ENCODE measurements at places on chromosomes 7 and 10.

DNA sequence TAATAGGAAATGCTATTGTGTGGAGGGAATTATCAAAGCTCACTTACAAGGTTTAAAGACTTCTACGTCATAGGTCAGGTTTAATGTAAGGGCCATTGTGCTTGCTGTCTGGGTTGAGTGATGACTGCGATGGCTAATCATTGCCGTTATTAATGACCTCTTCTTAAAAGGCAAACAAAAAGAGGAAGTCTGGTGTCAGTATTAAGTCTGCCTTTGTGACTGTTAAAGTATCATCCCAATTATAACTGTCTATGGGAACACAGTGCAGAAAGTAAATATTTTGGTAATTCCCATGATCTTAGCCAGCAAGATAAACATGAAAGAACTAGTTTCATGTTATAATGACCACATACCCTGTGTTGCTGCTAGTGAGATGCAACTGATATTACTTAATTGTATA lies 382.4 kb downstream of the BBS9 start:
- no peak for DNase-seq

DNA sequence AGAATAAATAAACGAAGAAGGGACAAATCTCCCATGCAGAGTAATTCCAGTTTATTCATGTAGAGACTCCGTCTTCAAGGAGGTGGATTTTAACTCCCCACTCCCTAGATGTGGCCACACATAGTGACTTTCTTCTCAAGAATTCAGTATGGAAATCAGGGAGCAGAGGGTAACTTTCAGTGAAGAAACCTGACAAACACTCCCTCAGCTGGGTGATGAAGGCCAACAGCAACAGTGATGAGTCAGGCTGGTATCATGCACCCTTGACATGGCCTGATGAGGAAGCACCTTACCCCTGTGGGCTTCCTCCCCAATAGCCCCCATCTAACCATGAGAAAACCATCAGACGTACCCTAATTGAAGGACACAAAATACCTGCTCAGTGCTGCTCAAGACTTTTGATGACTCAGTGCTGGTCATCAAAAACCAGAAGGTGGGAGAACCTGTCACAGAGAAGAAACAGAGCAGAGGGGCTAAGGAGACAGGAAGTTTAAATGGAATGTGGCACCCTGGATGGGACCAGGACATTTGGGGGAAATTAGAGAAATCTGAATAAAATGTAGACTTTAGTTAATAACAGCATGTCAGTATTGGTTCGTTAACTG lies 50.6 kb downstream of the ADAMTS14 start:
- no peak for DNase-seq

DNA sequence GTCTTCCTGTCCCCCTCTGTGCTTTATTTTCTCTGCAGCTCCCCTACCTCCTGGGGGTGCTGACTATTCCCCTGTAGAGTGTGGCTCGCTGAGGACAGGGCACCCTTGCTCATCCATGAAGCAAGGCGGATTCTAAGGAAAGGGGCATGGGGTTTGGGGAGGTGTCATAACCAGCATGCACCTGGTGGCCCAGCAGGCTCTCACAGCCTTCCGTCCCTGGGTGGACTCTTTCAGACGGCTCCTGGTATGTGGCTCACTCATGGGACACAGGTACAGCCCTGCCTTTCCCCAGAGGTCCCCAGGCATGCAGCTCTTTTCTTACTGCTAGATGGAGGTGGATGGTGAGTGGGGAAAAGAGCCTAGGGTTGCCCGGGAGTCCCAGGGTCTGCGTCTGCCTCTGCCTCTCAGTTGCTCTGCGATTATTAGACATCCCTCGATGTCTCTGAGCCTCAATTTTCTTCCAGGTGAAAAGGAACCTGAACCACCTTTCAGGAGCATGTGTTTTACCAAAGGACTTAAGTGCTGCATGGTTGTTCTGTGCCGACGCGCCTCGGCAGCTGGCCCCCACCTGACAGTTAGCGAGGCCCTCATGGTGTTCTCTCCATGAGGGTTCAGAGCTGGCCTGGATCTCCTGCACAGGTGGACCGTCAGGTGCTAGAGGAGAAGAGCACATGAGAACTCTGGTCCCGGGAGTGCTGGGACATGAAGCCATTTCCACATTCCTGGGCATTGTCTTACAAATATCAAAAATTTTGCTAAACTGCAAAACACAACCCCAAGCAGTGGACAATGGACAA lies 172.5 kb upstream of the SHH start:
- DNase-seq: no peak

DNA sequence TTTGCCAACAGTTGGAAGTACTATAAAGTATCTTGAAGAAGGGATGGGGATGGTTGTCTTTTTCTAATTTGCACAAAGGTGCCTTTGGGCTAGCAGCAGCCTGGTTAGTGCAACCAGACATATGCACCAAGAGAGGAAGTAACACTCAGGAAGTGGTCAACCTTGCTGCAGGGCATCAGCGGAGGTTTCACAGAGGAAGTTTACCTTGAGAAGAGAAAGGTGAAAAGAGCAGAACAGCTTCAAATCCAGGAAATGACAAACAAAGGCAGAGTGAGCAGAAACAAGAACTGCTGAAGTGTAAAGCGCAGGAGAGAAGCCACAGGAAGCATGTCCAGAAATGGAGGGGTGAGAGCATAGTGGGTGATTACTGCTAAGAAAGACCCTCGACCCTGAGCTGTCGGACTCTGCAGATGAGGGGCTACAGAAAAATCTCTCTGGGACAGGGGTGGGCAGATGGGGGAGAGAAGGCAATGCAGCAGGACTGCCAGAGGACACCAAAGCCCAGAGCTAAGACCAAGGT lies 66.9 kb downstream of the STK17A start:
- DNase-seq: no peak

GRCh38 chr7:146331369-146331768 lies 214.8 kb downstream of the CNTNAP2 start:
- no peak for DNase-seq

GRCh38 chr7:6614953-6615722 lies at the start of gene ZNF853:
TSS of gene ZNF853 (plus strand) at chr7:6615610. CDS start at chr7:6616175, 565 bp downstream.
- DNase-seq: no peak

DNA sequence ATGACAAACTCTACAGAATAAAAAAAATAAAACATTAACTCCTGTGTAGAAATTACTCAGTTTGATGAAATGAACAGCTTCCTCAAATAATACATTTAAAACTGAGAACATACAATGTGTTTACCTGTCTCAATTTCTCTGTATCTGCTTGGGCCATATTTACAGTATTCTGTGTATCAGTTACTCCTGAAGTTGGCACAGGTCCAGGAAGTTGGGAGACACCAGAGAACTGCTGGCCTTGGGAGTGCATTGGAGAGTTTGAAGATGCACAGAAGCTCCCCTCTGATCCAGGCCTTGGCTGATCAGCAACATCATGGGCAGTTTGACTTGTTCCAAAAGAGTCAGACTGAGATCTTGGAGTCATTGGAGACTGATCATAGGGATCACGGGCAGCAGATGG lies 155.1 kb downstream of the GALNT11 start:
- DNase-seq: no peak

- no peak for DNase-seq
Measured at GRCh38 chr7:46444256-46444655, 523.2 kb upstream of the IGFBP3 start.

DNA sequence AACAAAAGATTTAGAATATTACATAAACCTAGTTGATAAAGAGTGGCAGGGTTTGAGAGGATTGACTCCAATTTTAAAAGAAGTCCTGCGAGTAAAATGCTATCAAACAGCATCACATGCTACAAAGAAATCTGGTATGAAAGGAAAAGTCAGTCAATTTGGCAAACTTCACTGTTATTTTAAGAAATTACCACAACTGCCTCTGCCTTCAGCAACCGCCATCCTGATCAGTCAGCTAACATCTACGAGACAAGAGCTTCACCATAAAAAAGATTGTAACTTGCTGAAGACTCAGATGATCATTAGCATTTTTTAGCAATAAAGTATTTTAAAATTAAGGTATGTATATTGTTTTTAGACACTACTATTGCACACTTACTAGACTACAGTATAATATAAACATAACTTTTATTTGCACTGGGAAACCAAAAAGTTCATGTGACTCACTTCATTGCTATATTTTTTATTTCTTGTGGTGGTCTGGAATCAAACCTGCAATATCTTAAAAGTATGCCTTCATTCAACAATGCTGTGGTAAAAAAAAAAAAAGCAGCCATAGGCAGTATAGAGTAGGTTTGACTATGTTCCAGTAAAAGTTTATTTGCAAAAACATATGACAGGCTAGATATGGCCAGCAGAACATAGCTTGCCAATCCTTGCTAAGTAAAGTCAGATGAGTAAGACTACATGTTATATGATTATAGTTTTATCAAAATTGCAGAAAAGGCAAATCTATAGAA lies 74.4 kb downstream of the GLCCI1 start:
- DNase-seq: no peak

DNA sequence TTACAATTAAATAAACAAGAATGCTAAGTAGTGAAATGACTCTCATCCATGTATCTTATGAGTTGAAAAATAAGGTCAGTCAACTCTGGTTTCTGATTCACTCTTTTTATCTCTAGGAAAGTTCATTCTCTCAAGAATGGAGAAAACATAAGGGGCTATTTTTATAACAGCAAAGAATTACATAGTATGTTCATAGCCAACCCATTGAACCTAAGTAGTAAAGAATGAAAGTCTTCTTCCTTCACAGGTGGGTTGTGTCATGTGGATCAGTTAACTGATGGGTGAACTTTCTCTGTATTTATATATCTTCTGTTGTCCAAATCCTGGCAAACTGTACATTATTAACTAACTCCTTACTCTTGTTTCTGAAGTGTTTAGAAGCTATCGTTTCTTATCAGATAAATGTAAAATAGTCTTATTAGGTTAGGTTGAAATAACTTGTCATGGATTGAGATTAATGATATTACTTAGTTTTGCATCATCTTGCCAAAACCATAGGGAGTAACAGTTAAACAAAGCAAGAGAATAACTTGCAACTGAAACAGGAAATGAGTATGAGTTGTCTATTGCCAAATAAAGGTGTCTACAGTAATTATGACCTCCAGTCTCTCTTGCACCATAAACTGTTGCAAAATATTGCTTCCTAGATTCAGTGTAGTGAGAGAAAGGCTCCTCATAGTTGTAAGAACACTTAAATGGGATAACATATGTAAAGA lies 86.8 kb downstream of the ANKRD7 start:
- DNase-seq: no peak

GRCh38 chr7:29044554-29044953 lies 86.4 kb upstream of the TRIL start:
- DNase-seq: no peak

- no peak for DNase-seq
Measured at GRCh38 chr7:10121631-10122030, 852.0 kb upstream of the PHF14 start.

DNA sequence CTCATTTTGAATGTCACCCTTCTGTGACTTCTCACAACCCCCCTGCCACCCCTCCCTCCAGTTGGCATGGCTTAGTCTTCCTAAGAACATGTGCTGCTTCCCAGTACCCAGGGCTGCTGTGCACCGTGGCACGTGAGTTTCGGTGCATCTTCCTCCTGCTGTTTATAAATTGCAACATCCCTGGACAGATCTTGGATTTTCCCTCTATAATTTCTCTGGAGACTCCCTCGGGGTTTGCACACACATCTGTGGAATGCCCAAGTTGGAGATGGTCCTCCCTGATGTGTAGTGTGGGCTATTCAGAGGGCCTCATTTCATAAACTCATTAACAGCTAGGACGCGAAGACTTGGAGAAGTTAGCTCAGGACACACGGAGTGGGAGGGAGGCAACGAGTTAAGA lies 52.9 kb downstream of the IKZF1 start:
- no peak for DNase-seq

DNA sequence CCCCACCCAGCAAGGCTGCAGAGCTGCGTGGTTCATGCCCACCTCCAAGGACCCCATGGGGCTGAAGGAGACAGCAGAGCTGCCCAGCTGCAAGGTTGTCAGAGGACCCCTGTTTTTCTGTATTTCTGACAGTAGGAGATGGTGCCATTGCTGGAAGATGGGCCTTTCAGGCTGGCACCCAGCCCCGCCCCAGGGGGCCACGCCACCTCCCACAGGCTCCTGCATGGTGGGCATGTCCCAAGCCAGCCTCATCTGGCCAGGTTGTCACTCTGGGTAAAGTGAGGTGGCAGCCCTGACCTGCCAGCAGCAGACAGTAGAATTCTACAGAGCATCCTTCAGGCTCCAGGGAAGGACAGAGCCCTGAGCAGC lies 75.5 kb upstream of the RET start:
- DNase-seq: no peak

- no peak for DNase-seq
Measured at GRCh38 chr10:7054915-7055314, 355.9 kb downstream of the SFMBT2 start.

GRCh38 chr10:64306729-64307327 lies 785.6 kb downstream of the REEP3 start:
- DNase-seq: no peak

GRCh38 chr7:111927353-111928019 lies 278.7 kb downstream of the DOCK4 start:
- DNase-seq: no peak

Data from stimulated activated CD4-positive, alpha-beta T cell treated with anti-CD3 and anti-CD28 coated beads, Interleukin-4, amount 100 ng/mL, for 48 hours (primary cell).